ENCODE measurements at places on chromosomes 12 and 14.

GRCh38 chr12:76398106-76398505 lies 49.9 kb upstream of the BBS10 start:
- DNase-seq, result no peak

DNA sequence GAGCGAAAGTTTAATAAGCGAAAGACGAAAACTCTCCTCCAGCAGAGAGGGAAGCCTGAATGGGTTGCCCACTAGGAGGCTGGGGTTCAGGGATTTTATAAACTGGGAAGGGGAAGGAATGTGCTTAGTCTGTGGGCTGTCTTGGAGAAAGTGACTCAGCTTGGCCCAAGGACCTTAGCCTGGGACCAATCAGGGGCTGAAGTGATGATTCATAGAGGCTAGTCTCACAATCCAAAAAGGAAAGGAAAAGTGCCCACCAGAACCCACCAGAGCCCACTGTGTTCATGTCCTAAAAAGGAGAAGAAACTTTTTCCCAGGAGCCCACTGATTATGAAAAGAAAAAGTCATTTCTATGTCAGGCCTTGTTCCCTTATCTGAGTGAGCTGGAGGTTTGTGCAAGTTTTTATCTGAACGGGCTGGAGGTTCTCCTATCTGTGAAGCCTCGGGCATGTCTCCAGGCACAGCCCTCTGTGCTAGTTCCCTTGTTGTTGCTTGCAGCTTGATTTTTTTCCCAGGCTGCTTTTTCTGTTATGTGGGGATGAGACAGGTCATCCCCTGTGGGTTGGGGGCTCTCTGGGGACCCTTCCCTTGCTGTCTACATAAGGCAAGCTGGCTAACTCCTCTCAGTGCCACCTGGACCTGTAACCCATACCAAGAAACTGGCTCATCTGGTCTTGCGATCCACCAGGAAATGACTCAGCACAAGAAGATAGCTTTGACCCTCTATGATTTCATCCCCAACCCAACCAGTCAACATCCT lies 8.3 kb upstream of the GOLGA5 start:
- DNase-seq, result no peak

DNA sequence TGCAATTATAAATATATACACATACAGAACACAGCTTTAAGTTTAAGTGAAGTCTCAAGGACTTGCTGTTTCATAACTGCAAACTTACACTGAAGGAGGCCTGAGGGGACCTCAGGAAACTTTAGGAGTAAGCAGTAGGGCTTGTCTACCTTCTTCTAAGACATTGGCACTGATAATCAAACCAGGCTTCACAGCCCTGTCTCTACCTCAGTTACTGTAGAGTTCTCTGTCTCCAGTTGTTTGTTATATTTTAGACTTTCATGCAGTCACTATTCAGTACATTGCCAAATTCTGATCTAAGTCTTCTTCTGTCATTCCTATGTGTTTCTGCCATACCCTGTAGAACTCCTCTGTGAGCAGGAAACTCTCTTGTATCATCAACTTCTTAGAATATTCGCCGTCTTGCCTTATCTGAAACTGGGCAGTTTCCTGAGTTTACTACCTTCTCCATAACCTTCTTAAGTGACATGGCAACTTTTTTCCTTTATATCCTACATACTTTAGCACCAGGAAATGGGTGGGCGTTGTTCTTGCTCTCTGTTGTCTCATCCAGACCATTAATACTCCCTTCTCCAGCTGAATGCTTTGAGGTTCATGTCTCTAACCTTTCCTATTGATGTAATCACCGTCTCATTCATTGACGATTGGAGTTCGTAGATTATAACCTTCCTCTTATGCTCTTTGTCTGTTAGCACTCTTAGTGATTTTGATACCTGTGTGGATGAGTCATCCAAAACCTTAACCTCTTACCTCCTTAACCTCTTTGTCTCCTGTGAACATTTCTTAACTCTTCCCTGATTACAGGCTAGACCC lies 11.4 kb downstream of the APAF1 start:
- DNase-seq, result no peak

- no peak for DNase-seq
Measured at GRCh38 chr12:15600223-15600935, 188.8 kb downstream of the EPS8 start.

DNA sequence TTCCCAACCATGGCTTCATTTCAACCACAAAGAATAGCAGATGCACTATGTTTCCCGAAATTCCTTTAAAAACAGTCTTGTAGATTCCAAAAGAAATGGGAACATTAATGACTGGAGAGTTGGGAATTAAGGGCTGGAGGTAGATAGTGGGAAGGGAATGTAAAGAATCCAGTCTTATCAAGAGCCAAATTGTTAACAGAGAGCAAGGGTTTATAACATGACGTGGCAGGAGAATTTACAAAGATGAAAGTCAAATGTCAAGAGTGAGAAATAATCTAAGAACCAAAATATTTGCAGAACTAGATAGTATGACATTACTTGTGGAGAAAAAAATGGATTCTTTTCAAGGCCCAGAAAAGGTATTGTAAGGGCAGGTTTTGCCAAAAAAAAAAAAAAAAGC lies 200.9 kb downstream of the GRIN2B start:
- DNase-seq, result no peak

- DNase-seq, result no peak
Measured at GRCh38 chr12:59927032-59927431, 331.2 kb downstream of the SLC16A7 start.

DNA sequence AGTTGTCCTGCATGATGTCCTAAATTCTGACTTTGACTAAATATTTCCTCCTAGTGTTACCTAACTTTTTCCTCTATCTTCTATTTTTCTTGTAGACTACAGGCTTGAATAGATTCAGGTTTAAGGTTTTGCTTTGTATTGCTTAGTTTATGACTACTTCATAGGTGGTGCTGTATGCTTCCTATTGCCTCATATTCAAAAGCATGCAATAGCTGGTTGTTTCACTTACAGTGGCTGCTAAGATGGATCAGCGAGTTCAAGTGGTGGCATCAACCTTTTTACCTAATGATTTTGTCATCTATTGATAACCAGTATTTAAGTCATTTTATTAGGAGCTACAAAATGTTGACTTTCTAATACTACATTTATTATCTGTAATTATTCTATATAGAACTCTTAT lies 36.3 kb upstream of the BICD1 start:
- DNase-seq, result no peak

GRCh38 chr12:131831635-131832041 lies 3.4 kb downstream of the MMP17 start:
- DNase-seq, result no peak

- no peak for DNase-seq
Measured at GRCh38 chr12:47970843-47971242, 7.4 kb downstream of the TMEM106C start.

DNA sequence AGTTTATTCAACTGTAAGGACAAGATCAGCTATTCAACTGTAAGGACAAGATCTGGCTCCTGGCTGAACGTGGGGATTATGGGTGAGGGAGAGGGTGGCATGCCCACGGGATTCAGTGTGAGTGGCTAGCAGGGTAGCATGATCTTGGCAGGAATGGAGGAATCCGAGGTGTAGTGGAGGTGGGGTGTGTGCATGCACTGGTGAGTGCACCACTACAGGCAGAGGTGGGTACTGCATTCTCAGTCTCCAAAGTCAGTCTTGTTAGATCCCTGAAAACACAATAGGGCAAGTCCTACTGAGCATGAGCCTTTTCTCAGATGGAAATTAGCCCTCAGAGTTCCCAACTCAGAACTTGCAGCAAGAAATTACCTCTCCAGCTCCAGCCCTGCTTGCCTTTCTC lies 32.2 kb upstream of the DCD start:
- no peak for DNase-seq

DNA sequence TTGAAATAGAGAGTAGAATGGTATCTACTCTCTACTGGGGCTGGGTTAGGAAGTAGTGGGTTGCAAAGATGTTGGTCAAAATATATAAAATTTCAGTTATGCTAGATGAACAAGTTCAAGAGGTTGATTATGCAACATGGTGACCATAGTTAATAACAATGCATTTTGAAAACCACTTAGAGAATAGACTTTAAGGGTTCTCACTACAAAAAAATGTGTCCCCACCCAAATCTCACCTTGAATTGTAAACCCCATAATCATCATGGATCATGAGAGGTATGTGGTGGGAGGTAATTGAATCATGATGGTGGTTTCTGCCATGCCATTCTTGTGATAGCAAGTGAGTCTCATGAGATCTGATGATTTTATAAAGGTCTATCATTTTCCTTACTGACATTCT lies 94.0 kb downstream of the C12orf50 start:
- no peak for DNase-seq

- no peak for DNase-seq
Measured at GRCh38 chr12:6551063-6551461, 4.8 kb downstream of the IFFO1 start.

GRCh38 chr12:108858311-108859074 lies 1.1 kb upstream of the SSH1 start:
- DNase-seq, result no peak

Data from stimulated activated CD4-positive, alpha-beta T cell treated with anti-CD3 and anti-CD28 coated beads, TNF-alpha, amount 100 ng/mL, for 4 hours (primary cell).